ENCODE measurements at places on chromosomes 11 and 22. TPM values are rescaled to one million over a fixed set of nuclear protein-coding genes. Genes with fewer than 3 reads are reported as not detected.

GGT1 gene
- 0.95 TPM for total RNA-seq

C11orf91 gene
- total RNA-seq: not detected

HTR3B gene
- total RNA-seq: not detected

OR5P2 gene
- not detected for total RNA-seq

CD3D gene
- not detected for total RNA-seq

ZC3H12C gene
- total RNA-seq: 8.5 TPM

GTSE1 gene
- total RNA-seq: 0.95 TPM

GGTLC2 gene
- not detected for total RNA-seq

MPZL2 gene
- under 0.01 TPM for total RNA-seq

RIMBP3C gene
- 0.47 TPM for total RNA-seq

ST3GAL4 gene
- 64.6 TPM for total RNA-seq

CCS gene
- total RNA-seq: 72.0 TPM

AAMDC gene
- 46.9 TPM for total RNA-seq

TAF1D gene
- total RNA-seq: 67.9 TPM

Data from bronchial smooth muscle cell (primary cell).